Neural progenitor cell (in vitro differentiated cells): ENCODE measurements at places on chromosomes 3 and 15. TPM values are rescaled to one million over a fixed set of nuclear protein-coding genes. Genes with fewer than 3 reads are reported as not detected.

GRCh38 chr3:189166321-189166720 is 5.5 kb upstream of the TPRG1 start:
- DNase-seq, result no peak

DNA sequence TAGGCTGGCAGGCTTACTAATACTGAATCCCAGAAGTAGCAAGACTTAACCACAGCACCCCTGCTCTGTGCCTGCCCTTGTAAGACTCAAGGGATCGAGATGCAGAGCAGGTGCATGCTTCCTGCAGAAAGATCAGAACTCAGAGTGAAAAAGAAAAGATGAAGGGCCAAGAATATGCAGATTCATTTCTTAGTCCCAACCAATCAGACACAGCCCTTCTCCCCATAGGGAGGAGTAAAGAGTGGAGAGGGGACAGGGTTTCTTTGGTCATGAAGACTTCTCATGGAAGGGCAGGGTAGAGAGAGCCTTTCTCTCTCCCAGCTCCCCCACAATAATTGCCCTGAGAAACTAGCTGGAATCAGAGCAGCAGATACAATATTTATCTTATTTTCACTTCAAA is 105.6 kb upstream of the MB21D2 start:
- DNase-seq, result no peak

- DNase-seq, result no peak
Measured at GRCh38 chr3:103406320-103406850, 971.6 kb downstream of the ZPLD1 start.

DNA sequence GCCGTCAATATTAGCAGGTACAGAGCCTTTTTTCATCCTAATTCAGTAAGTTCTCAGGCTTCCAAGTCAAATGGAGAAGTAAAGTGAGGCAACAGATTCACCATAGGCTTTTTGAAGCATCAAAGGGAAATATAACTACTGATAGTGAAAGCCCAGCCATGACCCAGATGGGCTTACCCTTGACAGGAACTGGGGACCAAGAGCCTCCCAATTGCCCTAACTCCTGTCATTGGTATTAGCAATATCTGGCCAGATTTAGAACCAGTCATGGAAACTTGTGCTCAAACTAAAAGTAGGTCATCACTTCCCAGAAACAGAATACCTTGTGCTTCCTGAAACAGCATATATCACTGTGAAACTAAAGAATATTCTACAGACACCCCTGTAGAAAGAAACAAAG is 33.0 kb downstream of the NME9 start:
- no peak for DNase-seq

GRCh38 chr15:70964058-70964457 is 71.4 kb downstream of the LRRC49 start:
- no peak for DNase-seq

VGLL3 gene
- 1.2 and 1.8 TPM in 2 replicates for total RNA-seq

GRCh38 chr15:90305932-90306331 is 40.5 kb downstream of the NGRN start:
- no peak for DNase-seq

DNA sequence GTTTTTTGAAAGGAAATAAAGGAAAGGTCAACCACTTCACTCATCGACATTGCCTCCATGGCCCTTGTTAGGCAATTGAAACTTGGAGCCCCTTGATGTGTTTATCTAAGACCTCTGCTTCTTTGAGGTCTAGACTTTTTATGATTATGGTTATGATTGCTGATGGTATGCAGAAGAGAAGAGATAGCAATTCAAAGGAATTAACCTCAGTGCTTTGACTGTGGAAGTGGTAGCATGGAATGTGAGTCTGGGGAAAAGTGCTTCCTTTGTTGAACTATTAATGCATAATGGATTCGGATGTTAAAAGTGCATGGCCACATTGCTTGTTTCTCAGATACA is 46.1 kb downstream of the FNDC3B start:
- no peak for DNase-seq

DNA sequence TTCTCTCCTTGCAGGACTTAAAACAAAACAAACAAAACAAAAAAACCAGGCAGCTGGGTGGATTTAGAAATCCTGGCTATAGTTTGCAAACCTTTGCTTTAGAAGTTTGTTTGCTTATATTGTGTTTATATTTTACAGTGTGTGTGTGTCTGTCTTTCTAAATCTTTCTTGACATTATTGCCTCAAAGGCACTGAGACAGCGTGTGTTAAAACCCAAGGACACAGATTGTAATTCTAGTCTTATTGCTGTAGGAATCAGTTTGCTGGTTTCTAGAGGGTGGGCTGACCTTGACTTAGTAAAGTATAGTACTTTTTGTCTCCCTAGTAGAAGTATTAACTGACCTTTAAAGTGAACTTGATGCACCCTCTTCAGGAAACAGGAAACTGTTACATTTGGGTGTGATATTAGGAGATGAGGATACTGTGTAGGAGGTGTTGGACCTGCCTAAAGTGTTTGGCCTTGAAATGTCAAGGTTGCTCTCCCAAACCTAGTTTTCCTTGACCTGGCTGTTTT is 71.0 kb downstream of the TCF12 start:
- DNase-seq, result no peak
